ENCODE measurements at places on chromosomes 3 and 15. TPM values are rescaled to one million over a fixed set of nuclear protein-coding genes. Genes with fewer than 3 reads are reported as not detected.

STX19 gene
- total RNA-seq = not detected

DNA sequence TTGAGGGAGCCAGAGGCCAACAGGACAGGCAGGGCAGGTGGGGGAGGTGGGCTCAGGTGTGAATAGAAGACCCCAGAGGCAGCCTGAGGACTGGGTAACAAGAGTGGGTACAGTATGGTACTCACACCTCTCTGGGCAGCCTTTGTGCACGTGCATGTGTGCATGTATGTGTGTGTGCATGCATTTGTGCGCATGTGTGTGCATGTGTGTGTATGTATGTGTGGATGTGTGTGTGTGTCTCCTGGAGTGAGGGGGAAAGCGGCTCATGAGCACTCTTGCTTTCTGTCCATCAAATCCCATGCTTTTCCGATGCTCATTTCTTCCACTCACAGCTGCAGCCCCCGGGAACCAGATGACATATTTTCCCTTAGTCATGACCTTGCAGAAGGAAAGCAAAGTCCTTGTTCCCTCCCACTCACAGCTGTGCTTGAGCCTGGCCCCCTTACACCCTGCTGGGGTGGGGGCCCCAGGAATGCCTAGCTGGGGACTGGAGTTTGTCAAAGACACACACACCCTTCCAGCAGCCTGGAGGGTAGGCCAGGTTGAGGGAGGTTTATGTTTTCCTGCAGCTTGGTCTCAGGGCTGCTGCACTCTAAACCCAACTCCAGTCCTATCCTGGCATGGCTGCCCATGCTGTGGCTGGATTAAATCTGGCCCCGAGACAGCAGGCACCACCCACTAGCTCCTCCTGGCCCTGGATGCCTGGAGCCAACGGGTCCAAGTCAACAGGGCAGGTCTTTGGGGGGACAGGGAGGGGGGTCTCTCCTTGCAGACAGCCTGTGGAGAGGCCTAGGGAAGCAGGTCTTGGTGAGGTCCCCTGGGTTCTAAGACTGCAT, 22.5 kb downstream of the CCDC33 start:
- no peak for DNase-seq

GRCh38 chr3:12097971-12098370, 60.7 kb downstream of the TIMP4 start:
- DNase-seq = no peak

- no peak for DNase-seq
Observed at GRCh38 chr15:64903326-64903950, 8.3 kb upstream of the ANKDD1A start.

GRCh38 chr3:61638741-61639140, 77.4 kb downstream of the PTPRG start:
- DNase-seq = no peak

All from dermis microvascular lymphatic vessel endothelial cell (primary cell).